ENCODE measurements at places on chromosomes 5 and 9. TPM values are rescaled to one million over a fixed set of nuclear protein-coding genes. Genes with fewer than 3 reads are reported as not detected.

- no peak for DNase-seq
Observed at GRCh38 chr5:33490071-33490665, 49.4 kb downstream of the TARS1 start.

- DNase-seq = no peak
Observed at GRCh38 chr9:124330011-124330697, 72.4 kb downstream of the NEK6 start.

GRCh38 chr9:125784286-125785049, 37.3 kb downstream of the PBX3 start:
- no peak for DNase-seq

Gene ADAMTS12
- total RNA-seq = 13.0 TPM

DNA sequence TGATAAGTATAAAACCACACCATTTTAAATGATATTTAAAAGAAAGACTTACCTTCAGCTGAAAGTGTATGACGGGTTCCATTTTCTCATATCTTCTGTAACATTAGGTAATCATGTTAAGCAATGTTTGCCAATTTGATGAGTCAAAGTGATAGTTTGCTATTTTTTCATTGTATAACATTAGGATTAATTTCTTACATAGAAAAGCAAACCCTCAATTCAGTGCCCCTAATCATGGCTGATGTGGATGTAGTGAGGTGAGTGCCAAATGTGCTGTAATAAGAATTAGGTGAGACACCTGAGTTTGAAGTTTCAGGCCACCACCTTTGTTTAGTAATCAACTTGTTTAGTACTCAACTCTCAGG, 68.0 kb downstream of the UNC13B start:
- no peak for DNase-seq

Gene TMEM215
- total RNA-seq = not detected

Gene SEMA6A
- 0.41 TPM for total RNA-seq

DNA sequence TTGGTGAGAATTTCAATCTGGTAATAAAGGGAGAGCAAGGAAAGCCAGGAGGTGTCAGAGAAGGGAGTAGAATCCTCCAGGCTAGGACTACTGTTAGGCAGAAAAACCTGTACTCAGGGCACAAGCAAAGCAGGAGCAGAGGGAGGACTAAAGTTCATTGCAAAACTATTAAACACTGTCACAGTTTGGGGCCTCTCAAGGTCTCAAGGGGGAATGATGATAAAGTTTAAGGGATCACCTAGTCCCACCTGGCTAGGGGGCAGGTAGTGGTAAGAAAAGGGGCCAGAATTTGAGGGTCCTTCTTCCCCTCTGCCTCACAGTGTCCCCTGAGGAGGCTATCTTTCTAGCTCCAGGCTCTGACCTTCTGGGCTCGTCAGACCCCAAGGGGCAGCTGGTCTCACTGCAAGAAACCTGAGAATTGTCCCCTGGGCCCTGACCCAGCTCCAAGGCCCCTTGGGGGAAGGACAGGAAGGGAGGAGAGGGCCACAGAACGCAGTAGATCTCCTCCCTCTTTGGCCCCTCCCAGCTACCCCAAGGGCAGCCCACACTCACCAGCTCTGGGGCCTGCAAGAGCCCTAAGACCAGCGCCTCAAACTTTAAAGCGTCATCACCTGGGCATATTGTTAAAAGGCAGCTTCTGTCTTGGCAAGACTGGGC, 974 bp downstream of the CCDC69 start:
- DNase-seq = peak; percentile 13

Gene GSN
- total RNA-seq = 253 TPM

DNA sequence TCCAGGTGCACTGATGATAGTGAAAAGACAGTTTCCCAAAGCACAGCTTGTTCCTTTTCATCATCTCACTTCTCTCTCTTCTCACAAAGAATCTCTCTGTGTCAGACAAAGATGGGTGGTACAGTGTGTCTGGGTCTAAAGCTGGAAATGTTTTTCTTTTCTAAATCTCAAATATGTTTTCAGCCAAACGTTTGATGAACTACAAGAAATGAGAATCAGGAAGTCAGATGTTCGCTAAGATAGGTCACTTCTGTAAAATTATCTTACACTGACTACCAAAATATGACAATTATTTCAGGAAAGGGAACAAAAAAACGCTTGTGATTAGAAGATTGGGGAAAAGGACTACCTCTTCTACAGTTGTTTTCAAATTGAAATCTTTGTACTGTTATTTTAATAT, 708.8 kb downstream of the PTPRD start:
- DNase-seq = no peak

Gene PCDHA9
- total RNA-seq = 0.49 TPM

Gene SLC34A3
- not detected for total RNA-seq

DNA sequence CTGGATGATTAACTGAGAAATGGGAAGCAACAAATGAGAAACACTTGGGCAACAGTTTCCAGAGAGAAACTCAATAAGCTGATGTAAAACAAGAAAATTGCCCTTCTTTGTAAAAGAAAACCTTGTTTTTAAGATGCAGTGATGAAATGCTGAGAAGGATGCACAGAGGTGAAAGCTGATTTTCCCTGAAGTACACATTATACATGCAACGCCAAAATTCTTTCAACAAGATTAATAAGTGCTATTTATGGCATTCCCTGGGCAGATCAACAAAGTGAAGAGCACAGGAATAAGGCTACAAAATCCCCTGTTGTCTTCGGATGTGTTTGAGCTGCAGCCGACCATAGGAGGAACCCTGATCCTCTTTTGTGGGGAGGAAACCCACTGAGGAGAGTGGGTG, 208.0 kb upstream of the ANKH start:
- DNase-seq = no peak

DNA sequence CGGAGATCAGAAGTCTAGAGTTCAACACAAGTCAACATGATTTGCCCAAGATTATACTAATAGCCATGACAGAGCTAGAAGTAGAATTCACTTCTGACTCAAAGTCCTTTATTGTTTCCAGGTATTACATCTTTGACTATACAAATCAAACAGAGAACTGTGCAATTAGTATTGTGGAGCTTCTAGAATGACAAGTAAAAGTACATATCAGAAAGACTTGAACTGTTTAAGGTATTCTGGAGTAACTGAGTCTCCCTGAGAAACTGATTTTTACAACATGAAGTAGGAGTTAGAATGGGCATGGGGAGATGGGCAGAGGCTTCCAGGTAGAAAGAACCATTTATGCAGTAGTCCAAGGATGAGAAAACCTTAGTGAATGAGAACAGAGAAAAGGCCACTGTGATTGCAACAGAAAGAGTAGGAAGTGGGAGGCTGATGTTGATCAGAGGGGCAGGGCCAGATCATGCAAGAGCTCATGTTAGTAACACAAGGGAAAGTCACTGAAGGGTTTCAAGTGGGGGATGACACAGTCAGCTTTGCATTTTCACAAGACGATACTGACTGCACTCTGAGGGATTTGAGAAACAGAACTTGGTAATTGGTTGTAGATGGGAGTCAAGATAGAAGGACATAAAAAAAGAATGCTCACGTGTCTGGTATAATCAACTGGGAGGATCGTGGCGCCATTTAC, 280.7 kb downstream of the RFX3 start:
- no peak for DNase-seq

GRCh38 chr5:174386846-174387245, 337.5 kb upstream of the MSX2 start:
- no peak for DNase-seq

Gene RASEF
- 0.41 TPM for total RNA-seq

DNA sequence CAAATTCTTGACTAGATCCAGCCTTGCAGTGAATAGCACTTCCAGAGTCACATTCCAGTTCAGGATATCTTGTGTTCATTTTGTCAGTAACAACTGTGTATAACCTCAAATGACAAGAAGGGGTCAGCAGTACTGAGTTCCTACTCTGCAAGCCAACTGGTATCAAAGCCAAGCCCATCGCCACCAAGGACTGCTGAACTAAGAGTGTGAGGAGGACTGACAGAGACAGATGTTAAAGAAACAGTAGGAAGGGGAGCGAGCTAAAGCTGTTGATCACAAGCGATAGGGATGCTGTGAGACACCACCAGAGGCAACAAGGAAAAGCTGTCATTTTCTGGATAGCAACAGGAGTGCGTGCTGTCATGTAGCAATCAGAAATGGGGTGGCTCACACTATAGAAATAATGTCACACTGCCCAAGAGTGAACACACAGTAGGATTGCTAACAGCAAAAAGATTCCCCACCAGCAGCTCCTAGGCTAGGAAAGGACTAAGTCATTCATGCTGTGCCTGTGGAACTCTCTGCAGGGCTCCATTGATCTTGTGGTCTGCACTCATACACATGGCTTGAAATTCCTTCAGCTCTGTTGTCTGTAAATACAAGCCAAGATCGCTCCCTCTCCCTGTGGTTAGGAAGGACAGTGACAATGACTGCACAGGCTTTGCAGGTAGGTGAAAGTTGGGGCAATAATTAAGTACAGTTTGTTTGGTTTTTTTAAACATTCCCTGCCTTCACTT, 658.6 kb downstream of the NR2F1-AS1 start:
- DNase-seq = no peak

- no peak for DNase-seq
Observed at GRCh38 chr5:141976176-141976575, 7.3 kb downstream of the RNF14 start.

All from fibroblast of the aortic adventitia (primary cell).